ENCODE measurements at places on chromosomes 12 and 14.

DNA sequence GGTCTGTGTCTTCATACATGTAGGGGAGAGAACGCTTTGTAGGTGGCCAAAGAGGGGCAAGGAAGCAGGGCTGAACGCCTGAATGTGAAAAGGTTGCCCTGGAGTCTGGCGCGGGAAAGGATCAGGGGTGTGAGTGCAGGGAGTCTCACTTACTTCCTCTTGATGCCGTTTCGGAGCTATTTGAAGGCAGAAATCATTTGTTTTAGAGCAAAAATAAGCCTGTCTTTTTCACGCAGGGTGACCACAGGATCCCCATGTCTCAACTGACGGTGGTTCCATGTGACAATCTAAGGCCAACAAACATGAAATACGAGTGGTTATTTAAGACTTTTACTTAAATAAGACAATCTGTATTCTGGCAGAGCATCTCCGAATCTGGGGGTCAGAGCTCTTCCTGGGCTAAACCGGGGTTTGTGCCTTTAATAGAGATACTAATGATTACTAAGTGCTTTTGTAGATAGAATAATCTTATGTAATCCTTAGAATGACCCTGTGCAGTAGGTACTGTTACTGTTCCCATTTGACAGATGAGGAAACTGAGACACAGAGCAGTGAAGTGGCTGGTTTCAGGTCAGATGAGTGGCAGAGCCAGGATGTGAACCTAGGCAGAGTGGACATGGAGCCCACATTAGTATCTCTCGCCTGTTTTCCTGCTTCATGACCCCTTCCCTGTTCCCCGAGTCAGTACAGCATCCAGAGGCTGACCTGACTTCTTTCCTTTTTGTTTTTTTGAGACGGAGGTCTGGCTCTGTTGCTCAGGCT, 1.9 kb downstream of the BRI3BP start:
- DNase-seq: no peak

GRCh38 chr12:31228811-31229792, 96.8 kb downstream of the SINHCAF start:
- DNase-seq: no peak

DNA sequence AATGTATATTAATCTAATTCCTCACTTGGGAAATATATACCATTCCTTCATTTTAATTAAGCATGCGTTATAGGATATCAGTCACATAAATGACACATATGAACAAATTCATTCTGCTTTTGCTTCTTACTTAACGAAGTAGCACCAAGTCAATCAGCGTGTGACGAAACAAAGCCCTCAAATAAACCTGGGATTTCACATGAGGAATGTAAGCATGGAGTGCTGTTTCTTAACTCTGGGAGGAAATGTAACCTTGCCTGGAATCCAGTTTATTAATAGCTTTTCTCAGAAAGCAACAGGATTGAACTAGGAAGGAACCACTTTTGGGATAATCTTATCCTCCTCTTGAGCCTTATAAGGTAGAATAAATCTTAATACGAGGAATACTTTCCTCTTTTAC, 72.0 kb downstream of the NIN start:
- DNase-seq: no peak

- no peak for DNase-seq
These were observed 338.8 kb upstream of the SFSWAP start for GRCh38 chr12:131372171-131372475.

DNA sequence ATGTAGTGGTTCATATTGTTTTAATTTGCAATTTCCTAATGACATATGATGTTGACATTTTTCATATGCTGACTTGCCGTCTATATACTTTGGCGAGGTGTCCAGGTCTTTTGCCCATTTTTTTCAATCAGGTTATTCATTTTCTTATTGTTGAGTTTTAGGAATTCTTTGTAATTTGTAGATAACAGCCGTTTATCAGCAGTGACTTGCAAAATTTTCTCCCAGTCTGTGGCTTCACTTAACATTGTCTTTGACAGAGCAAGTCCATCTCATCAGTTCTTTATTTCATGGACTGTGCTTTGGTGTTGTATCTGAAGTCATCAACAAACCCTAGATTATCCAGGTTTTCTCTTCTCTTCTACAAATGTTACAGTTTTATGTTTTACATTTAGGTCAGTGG, 12.6 kb upstream of the KLHDC2 start:
- no peak for DNase-seq

GRCh38 chr12:51825216-51825615, 23.3 kb downstream of the FIGNL2 start:
- no peak for DNase-seq

DNA sequence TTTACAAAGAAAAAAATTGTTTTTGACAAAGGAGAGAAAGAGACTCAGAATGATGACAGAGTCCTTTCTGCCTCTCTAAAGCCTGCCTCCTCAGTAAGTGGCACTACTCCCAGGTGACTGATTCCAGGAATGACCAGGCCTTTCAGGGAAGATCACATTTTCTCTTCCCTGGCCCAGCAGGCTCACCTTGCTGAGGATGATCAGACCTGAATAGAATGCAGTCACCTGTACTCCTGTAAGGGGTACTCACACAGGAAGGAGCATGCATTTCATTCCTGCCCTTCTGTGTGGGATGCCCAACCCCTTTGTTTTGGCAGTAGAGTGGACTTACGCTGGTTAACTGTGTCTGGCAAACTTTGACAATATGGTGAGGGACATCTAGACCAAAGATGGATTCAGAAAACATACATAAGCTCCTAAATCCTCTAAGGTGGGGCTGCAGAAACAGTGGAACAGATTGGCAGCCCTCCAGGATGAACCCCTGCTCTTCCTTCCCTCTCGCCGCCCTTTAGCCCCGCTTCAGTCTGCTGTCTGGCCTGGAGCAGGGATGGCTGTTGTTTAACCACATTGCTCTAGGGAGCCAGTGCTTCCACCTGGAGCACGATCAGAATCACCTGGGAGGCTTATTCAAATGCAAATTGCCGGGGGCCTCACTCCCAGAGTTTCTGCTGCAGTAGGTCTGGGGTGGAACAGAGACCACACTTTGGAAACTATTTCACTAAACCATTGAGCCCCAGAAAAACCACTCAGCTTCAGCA, 29.8 kb downstream of the ERG28 start:
- DNase-seq: no peak

DNA sequence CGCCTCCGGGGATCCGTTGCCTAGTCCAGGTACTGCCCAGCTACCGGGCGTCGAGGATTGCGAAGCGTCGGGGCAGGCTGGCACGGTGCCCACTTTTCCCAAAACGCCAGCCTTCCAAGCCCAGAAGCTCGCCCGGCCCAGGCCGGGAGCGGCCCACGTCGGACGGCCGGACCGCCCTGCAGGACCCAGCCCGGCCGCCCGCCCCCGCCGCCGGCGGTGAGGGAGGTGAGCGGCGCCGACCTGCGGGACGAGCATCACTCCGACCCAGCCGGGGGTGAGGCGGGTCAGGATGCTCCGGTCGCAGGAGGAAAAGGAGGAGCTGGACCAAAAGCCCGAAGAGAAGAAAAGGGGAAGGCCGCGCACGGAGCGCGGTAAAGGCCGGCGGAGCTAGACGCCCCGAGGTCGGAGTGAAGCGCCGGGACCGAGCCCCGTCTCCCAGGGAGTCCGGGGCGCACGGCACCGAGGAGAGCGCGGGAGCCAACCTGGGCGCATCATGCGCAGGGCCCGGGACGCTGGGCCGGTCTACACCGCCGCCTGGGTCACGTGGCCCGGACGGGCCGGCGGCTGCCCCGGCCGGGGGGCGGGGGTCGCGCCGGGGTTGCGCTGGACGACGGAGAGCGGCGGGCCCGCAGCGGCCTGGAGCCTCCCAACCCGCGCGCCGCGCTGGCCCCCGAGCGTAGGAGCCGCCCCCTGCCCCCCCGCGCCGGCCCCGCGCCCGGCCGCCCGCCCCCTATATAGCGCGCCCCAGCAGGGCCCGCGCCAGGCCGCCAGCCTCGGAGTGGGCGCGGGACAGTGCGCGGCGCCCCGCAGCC, at the start of gene AQP5:
Gene AQP5, plus strand, starts transcription at position 762 of the 812 bp plus-strand sequence. CDS start 146 bp downstream, outside the sequence.
- DNase-seq: no peak

DNA sequence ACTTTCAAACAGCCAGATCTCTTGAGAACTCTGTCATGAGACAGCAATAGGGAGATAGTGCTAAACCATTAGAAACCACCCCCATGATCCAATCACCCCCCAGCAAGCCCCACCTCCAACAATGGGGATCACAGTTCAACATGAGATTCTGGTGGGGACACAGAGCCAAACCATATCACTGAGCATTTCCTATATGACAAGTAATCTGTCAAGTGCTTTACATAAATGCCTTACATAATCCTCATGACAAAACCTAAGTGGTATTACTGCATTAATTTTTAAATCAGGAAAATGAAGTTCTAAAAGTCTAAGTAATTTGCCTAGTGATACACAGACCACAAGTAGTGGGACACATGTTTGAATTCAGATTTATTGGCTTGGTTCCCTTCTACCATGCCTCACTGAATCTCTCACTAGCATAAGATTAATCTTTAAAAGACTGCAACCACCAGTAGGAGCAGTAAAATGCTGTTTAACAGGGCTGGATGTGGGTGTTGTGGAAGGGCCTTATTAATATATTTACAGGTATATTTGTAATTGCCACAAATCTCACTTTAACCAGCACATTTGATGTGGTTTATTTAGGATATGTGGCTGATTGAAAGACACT, 323.1 kb upstream of the FBXO33 start:
- DNase-seq: no peak

- DNase-seq: no peak
These were observed 38.7 kb downstream of the PPHLN1 start for GRCh38 chr12:42364692-42365091.

GRCh38 chr14:59213368-59214315, 25.2 kb downstream of the DAAM1 start:
- DNase-seq: no peak

DNA sequence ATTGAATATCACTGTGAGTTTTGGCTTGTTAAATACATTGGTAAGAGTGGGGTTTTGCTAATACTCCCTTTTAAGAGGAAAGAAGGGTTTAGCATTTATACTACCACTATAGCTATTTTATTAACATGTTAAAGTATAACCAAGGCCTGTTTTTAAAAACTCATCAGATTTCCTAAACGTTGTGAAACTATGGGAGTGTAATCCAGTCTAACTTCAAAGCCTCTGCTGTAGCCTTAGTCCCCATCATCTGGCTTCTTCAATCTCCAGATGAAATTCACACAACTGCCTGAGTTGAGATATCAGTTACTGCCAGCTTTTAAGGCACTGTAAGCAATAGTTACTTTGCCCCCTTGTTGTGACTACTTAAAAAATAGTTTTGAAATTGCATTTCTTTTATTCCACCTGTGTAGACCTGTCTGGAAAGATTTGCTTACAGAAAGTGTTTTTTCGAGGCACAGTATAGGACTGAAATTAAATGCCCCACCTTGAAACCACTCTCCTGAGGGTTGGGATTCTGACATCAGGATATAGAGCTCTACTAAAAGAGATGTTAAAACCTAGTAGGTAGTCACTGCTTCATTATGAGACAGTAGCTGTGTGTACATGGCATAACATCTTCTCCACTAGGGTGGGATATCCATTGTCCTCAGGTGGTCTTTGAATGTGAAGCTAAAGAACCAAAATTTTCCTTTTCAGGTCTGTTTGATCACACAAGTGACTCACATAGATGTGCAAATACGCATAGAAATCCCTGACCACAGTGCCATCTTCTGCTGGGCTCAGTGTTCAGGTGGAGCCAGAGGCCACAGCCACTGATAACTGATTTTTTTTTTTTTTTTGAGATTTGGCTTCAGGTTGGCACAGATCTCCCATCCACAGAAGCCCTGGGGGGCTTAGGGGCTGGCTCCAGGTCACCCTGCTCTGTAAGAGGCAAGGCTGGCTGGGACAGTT, 125.5 kb downstream of the DAAM1 start:
- no peak for DNase-seq

- DNase-seq: no peak
These were observed 15.7 kb upstream of the NFKBIA start for GRCh38 chr14:35420036-35420811.

GRCh38 chr12:82757656-82758055, 71.0 kb downstream of the TMTC2 start:
- DNase-seq: no peak

- no peak for DNase-seq
These were observed 817.2 kb downstream of the TMEM121 start for GRCh38 chr14:106343626-106344025.

DNA sequence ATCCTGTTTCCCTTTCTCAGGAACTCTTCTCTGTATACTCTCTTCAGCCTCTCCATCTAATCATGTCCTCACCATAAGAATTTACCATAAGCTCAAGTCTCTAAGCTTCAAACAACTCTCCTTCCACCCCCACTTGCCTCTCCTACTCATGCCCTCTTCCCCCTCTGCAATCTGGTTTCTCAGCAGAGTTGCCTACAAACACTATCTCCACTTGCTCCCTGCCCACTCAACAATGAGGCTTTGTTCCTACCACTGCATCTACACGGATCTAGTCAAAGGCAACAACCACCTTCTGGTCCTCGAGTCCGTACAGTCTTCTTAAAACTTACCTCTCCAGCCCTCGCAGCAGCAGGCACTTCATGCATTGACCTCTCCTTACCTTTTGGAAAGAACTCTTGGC, 17.2 kb upstream of the FBLN5 start:
- DNase-seq: no peak

Data from T-helper 9 cell (primary cell).